ENCODE measurements at places on chromosomes 6 and 20.
A peak's percentile ranks its signal among the peaks of the same experiment; 100 is the strongest.

- DNase-seq, result peak; percentile 46
Measured at GRCh38 chr6:10521104-10521808, at the start of gene GCNT2. Gene GCNT2, plus strand, starts transcription at chr6:10521351. Its CDS starts 7,561 bp downstream, at chr6:10528912.

DNA sequence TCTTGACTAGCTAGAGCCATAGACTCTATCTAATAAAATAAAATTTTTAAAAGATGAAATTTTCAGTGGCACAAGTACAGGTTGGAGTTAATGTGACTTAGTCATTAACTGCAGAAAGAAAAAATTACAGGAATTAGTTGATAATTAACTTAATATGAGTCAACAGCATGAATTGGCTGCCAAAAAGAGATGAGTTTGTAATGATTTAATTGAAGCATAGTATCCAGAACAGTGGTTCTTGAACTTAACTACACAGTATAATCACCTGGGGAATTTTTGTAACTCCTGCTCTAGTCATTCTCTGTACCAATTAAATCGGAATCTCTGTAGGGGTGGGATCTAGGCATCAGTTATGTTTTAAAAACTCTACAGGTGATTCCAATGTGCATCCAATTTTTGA is 46.3 kb upstream of the HMGN3 start:
- DNase-seq, result no peak

DNA sequence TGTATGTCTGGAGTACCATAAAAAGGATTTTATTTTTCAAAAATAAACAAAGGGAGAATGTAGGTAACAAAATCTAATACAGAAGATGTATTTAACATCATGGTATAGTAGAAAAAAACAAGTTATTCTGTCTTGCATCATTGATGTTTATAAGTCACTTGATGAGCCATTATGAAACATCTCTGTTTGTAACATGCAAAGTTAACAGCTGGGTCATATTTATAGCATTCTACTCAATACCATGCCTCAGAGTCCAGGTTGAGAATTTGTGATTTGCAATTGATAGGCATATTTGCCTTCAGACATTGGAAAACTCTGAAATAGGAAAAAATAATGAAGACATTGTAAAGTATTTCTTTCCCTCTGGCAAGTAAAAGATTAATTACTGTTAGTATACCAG is 52.3 kb upstream of the IL20RA start:
- no peak for DNase-seq

- DNase-seq, result no peak
Measured at GRCh38 chr6:111843347-111844147, 29.7 kb downstream of the FYN start.

DNA sequence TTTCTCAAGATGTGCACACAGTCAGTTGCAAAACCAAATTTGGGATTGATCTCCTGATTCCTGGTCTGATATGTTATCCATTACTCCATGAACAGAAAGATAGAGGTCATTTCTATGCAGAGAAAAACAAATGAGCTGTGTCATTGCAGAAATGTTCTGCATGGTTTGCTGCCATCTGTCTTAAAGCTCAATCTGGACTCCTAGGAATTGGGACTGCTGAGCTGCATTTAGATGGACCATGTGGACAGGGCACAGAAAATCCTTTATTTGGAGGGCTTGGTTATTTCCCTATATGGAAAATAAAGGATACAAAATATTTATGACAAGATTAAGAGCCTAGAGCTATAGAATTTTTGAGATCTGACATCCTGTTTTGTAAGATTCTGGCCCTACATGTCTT is 91.3 kb downstream of the ADGRB3 start:
- no peak for DNase-seq

DNA sequence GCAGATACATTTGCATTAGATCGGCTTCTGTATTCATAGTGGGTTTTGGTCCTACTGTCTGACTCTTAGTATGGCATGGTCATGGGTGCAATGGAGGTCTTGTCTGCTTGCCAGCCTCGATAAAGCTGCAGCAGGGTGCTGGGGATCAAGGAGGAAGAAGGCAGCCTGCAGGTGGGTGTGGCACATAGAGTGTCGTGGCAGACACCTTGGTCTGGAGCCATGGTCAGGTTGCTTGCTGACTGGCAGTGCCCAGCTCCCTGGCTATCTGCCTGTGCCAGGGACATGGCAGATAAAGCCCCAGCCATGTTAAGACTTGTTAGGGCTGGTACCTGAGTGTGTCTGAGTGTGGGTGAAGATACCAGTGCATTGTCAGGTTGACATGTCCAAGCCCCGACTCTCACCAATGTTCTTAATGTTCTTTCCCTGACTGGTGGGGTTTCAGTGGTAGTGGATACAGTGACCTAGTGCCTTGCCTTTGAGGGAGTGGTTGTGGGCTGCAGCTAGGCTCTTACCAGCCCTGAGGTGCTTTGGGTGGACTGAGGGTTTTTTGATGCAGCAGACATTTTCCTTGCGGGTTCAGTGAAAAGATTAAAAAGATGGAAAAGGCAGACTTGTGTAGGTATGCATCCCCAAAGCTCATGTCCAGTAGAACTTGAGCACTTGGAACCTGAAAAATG is 1.8 kb downstream of the FAM83D start:
- DNase-seq, result no peak

GRCh38 chr6:156933201-156934068 is 156.3 kb downstream of the ARID1B start:
- DNase-seq, result no peak

DNA sequence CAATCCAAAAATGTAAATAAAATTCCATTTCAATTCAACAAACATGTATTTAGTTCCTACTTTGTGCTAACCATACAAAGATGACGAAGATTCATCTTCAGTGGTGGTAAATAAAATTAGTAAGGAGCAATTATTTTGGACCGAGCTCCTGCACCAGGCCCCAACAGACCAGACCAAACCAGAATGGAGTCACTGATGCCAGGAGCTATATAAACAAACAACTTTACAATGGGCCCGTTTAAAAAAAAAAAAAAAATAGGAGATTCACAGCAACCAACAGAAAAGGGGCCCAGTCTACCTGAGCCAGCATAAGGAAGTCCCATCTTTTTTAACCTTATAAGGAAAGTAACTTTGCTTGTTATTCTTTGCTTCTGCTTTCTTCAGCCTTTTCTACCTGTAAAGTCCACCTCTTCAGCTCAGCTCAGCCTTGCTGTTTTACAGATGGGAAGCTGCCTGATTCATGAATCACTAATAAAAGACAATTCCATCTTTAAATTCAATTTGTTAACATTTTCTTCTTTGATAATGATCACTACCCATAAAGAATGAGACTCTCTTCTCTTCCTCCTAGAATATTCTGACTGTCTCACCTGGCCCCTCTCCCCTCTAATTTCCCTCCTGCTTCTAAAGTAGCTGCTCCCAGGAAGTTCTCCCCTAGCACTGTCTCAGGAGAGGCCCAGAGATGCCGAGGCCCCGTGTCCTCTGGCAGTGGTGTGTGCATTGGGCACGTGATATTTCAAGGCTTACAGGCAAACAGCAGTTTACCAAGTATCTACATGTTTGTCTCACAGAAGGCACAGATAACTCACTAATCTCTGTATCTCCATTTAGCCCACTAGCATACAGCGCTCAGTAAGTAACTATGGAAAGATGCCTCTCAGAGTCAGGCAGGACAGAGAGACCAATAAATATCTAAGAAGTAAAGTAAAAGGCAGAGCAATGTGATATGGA is 8.4 kb downstream of the MBOAT1 start:
- DNase-seq, result no peak

- no peak for DNase-seq
Measured at GRCh38 chr6:47701363-47701762, 3.0 kb downstream of the ADGRF4 start.

DNA sequence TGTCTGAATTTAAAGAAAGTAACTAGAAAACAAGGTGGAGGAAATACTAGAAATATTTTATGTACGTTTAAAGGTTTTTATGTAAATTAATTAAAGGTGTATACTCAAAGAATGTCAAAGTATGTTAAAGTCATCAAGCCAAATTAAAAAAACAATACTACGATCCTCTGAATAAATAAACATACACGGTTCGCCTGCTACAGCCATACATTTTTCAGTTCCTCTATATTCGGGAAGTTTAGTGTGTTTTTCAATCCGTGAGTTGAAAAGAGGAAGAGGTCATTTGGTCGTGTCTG is 626 bp downstream of the STX7 start:
- no peak for DNase-seq

GRCh38 chr6:168115748-168116437 is 36.9 kb upstream of the FRMD1 start:
- DNase-seq, result no peak

- DNase-seq, result no peak
Measured at GRCh38 chr6:12151433-12151820, 138.7 kb upstream of the EDN1 start.

GRCh38 chr6:170164271-170164900 is 126.5 kb downstream of the DLL1 start:
- DNase-seq, result no peak

DNA sequence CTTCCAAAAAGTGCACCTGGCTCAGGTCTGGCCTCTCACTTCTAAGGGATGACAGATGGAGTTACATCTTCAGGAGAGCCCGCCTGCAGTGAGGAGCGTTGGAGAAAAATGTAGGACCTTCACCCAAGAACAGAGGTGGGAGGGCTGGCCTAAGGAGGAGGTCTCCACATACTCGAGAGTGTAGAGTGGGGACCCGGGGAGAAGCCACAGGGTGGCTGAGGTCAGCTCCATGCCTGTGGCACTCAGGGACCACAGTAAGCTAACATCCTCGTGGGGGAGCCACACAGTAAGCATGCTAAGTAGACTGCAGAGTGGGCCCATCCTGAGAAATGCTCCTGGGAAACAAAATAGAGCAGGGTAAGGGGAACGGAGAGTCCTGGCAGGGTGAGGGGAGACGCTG is 24.0 kb downstream of the AAR2 start:
- DNase-seq, result no peak
